Endodermal cell (in vitro differentiated cells): ENCODE measurements at places on chromosomes 7 and 10. TPM values are rescaled to one million over a fixed set of nuclear protein-coding genes. Genes with fewer than 3 reads are reported as not detected.

Gene CALY
- total RNA-seq, result 1.3 and 1.5 TPM in 2 replicates

Gene CRPPA
- 2.9 to 3.7 TPM (median 2.9 TPM) in 3 replicates for total RNA-seq

Gene TRIM50
- total RNA-seq, result 0.18 and 0.24 TPM in 2 replicates

DNA sequence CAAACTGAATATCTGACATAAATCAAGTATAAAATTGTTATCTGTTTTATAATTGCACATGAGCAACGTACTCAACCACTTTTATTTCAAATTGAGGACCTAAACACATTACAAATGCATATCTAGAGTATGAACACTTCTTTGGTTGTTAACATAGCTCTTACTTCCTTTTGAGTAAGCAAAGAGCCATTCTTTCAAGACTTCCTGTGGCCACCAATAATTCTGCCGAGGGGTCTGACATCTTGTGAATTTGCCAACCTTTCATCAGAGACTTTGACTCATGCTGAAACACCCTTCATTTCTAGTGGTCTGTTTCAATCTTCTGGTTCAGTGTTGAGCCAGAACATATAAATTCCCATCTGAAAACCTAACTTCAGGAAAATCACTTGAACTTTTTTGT, 59.4 kb downstream of the CDK14 start:
- DNase-seq, result no peak

DNA sequence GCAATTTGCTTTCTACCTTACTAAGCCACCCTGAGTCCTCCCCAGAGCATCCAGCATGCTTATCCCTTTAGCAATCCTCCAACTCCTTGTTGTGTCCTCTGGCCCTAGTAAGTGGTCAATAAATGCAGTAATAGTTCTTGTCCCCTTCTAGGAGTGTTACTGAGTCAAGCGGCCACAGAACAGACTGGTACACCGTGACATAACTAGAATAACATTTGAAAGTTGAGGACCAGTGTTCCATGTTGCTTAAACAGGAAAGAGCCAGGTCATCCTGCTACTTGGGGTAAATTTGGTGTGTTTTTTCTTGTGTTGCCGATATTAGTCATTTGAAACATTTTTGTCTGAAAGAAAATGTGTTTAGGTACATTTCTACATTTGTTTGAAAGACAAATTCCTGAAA, 4.8 kb upstream of the CDK6 start:
- no peak for DNase-seq
